ENCODE measurements at places on chromosomes 5 and 9. TPM values are rescaled to one million over a fixed set of nuclear protein-coding genes. Genes with fewer than 3 reads are reported as not detected.

GRCh38 chr5:2385818-2386217 is 365.7 kb downstream of the IRX2 start:
- no peaks in the 10 kb centered on the region for H3K36me3 ChIP-seq
- no peak overlapping the region for H3K4me3 ChIP-seq
- DNase-seq, result no peak

DNA sequence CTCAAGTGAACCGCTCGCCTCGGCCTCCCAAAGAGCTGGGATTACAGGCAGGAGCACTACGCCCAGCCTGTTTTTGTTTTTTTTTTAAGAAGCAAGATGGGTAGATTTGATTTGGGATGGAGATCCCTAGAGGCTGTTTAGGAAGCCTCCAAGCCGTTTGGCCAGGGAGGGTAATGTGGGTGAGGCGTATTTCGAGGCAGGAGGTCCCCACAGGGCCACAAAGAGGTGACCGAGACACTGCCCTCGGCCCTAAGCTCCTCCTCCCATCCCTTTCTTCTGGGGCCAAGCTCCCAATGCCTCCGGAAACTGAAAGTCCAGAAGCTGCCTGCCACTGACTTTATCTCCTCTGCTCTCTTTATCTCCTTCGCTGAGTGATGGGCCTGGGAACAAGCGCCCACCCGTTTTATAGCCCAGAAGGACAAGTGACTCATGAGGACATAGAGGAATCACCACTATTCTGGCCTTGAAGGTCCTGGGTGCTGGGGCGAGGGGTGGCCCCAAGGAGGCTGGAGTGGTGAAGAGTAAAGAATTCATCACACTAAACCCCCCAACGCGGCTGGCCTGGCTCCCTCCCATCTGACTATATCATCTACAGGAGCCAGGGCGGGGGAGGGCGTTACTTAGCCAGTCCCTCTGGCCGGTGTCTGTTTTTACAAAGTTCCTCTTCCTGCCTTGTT is 2.0 kb upstream of the RALGDS start:
- no peaks in the 10 kb centered on the region for H3K36me3 ChIP-seq
- H3K4me1 ChIP-seq, result peaks cover 26% of the 10 kb centered on the region
- no peak overlapping the region for H3K4me3 ChIP-seq
- H3K27ac ChIP-seq, result peak overlapping the region; percentile 1
- no peak for DNase-seq

Gene NRG2
- total RNA-seq, result 0.51 TPM

GRCh38 chr5:36739751-36740221 is 133.4 kb downstream of the SLC1A3 start:
- no peaks in the 10 kb centered on the region for H3K36me3 ChIP-seq
- H3K4me3 ChIP-seq, result no peak overlapping the region

Gene INSL4
- not detected for total RNA-seq

Gene PCDHA6
- 3.6 TPM for total RNA-seq

Gene IL33
- 1.3 TPM for total RNA-seq

DNA sequence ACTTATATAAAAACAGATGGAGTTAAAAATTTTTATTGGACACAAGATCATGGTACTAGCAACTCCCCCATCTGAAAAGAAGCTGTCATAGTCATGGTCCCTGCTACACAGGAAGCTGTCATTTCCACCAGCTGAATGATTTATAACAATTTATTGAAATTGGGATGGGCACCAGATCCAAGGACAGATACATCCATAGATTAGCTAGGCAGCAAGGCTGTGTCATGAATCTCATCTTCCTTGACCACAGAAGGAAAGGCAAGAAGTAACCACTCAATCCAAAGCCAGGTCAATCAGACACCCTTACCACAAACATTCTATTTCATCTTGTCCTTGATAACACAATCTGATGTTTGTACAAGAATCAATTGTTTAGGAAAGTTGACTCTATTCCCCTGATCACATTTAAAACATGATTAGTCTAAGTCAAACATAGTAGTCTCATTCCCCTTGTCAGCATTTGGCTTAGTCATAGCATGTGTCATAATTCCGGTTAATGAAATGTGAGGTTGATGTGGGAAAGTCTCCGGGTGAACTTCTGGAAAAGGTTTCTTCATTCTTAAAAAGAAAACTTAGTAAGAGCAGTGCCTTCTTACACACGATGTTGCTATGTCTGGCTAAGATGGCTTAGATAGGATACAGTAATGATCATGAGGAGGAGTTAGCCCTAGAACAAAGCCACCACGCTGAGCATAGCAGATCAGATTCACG is 462.6 kb upstream of the PAPPA start:
- H3K4me1 ChIP-seq, result peaks cover 6% of the 10 kb centered on the region
- no peaks in the 10 kb centered on the region for H3K27me3 ChIP-seq
- no peaks in the 10 kb centered on the region for H3K36me3 ChIP-seq

Gene CCL19
- total RNA-seq, result not detected

Gene CCDC171
- 4.6 TPM for total RNA-seq

- peak; percentile 9 for DNase-seq
- H3K27me3 ChIP-seq, result no peaks in the 10 kb centered on the region
- H3K27ac ChIP-seq, result no peak overlapping the region
These were observed 97.4 kb downstream of the CDH9 start for GRCh38 chr5:26940994-26941393.

DNA sequence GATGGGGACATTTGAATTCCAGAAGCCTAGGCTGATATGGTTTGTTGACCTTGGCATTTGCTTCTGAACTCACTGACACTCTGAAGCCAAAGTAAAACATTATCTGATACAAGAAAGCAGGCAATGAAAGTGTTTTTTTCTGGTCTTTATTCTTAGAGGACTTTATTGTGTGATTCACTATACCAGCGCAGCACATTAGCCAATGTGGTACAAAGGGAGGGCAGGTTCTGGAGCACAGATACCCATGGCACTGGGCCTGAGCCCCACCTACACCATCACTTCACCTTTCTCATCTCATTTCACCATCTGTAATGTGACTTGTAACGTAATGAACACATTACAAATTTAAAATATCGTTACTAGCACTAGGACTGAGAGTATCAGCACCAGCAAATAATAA is 89.7 kb upstream of the ZNF366 start:
- H3K36me3 ChIP-seq, result no peaks in the 10 kb centered on the region
- no peak for DNase-seq
- H3K27me3 ChIP-seq, result no peaks in the 10 kb centered on the region
- peak overlapping the region; percentile 78 for H3K27ac ChIP-seq

DNA sequence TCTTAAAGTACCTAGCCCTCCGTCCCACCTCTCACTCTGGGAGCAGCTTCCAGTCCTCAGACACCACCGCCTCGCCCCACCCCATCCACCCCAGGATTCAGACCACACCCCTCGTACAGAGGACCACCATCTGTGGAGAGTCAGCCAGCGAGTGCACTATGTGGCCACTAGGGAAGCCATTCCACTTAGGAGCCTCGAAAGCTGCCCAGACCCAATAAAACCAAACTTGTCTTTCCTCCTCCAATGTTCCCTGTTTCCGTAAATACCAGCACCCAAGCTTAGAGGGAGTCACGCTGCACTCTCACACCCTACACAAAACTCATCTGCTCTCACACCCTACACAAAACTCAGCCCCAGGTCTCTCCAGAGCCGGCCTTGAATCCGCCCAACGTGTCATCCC is 1.9 kb downstream of the GCNT4 start:
- no peak for DNase-seq
- H3K36me3 ChIP-seq, result no peaks in the 10 kb centered on the region
- H3K27ac ChIP-seq, result no peak overlapping the region
- peaks cover 16% of the 10 kb centered on the region for H3K4me1 ChIP-seq
- H3K4me3 ChIP-seq, result no peak overlapping the region

GRCh38 chr5:52177193-52177592 is 610.5 kb upstream of the ITGA1 start:
- no peaks in the 10 kb centered on the region for H3K4me1 ChIP-seq
- no peak overlapping the region for H3K27ac ChIP-seq
- H3K4me3 ChIP-seq, result no peak overlapping the region
- H3K27me3 ChIP-seq, result no peaks in the 10 kb centered on the region
- no peak for DNase-seq

DNA sequence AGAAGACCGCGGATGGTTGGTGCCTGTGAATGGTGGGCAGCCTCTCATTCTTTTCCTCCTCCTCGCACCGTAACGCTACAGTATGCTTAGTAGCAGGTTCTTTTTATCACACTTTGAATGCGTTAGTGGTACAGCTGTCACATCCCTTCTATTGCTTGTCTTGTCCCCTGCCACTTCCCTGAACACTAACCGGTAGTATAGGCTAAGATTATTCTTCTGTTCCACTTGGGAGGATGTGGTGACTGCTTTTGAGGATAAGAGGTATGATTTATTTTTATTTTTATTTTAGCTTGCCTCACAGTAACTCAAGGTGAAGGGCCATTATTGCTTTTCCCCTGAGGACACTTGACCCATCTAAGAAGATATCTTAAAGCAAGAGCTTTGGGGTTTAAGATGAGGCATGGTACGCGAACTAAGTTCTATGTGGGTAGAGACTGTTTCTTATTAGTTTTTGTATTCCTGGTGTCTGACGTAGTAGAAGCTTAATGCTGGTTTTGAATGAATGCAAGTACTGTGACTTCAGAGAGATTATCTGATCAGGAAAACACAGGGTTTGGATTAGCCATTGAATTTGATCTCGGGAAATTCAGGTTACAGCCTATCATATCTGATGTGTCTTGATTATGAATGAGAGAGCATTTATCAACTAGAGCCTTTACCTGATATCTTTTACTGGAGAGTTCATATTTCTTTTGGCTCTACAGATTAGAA is 951 bp downstream of the UNC13B start:
- no peaks in the 10 kb centered on the region for H3K27me3 ChIP-seq
- H3K27ac ChIP-seq, result peak overlapping the region; percentile 83
- peak; percentile 5 for DNase-seq
- H3K4me1 ChIP-seq, result no peaks in the 10 kb centered on the region
- no peaks in the 10 kb centered on the region for H3K36me3 ChIP-seq
- H3K4me3 ChIP-seq, result peak overlapping the region; percentile 92

GRCh38 chr5:152593388-152593787 is 188.3 kb upstream of the NMUR2 start:
- no peak overlapping the region for H3K27ac ChIP-seq
- no peaks in the 10 kb centered on the region for H3K27me3 ChIP-seq
- no peaks in the 10 kb centered on the region for H3K36me3 ChIP-seq
- no peak for DNase-seq

DNA sequence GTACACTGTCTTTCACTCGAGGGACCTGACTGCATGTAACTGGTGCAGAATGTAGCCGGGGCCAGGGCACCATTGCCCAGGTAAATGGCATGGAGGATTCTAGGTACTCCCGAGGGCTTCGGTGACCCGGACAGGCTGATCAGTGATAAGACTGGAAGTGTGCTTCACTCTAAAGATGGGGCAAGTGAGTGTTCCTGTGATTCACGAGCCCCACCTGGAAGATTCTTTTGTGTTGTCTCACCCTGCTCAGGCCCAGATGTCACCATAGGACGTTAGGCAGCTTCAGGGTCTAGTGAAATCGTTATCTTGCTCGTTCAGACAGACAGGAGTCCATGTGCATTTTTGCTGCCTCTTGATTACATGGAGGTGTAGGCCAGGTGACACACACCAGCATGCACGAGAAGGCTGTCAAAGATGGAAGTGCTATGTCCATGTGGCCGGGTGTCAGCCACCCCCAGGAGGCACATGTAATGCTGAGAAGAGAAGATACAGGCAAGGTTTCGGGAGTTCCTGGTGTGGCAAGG is 73.9 kb downstream of the WNK2 start:
- no peaks in the 10 kb centered on the region for H3K4me1 ChIP-seq
- no peak overlapping the region for H3K4me3 ChIP-seq
- no peaks in the 10 kb centered on the region for H3K27me3 ChIP-seq
- no peak for DNase-seq
- H3K27ac ChIP-seq, result no peak overlapping the region

DNA sequence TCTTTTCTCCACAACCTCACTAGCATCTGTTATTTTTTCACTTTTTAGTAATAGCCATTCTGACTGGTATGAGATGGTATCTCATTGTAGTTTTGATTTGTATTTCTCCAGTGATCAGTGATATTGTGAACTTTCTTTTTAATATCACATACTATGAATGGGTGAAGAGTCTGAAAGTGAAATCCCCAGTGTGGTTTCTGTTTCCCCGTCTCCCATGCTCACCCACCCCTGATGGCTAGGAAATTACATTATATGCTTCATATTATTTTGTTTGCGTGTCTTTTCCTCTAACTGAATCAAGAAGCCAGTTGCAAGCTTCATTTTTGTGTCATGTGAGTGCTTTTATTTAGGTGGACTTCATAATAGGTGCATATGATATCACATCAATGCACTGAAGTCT is 171.1 kb downstream of the ARHGAP26 start:
- DNase-seq, result no peak
- no peak overlapping the region for H3K27ac ChIP-seq
- no peak overlapping the region for H3K4me3 ChIP-seq
- H3K27me3 ChIP-seq, result no peaks in the 10 kb centered on the region

DNA sequence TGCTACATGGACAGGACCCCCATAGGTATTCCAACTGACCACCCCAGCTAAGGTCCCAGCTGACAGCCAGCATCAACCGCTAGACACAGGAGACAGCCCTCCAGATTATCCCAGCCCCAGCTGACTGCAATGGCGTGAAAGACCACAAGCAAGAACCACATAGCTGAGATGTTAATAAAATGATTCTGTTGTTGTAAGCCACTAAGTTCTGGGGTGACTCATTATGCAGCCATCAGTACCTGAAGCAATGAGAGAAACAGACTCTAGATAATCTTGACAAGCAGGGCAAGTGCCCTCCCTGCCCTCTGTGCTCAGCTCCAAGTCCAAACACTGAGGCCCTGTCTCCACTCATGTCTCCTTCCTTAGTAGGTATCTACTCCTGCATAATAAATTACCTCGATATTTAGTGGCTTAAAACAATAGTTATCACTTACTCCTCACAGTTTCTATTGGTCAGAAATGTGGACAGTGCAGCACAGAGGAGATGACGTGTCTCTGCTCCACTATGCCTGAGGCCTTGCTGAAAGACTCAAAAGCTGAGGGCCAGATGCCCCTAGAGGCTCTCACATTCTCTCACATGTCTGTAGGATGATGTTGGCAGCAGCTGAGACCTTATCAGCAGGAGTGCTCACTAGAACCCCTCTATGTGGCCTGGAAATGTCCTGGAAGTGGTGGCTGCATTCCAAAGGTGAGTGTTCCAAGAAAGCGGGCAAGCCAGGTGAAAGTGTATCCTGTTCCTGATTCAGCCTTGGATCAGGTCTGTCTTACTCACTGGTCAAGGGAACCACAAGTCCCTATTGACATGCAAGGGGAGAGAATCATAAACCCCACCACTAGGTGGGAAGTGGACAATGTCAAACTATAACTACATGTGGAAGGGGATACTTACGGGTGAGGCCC is 2.5 kb downstream of the MGAT1 start:
- peak overlapping the region; percentile 36 for H3K27ac ChIP-seq
- peak; percentile 90 for DNase-seq
- H3K36me3 ChIP-seq, result peaks cover 6% of the 10 kb centered on the region
- H3K4me3 ChIP-seq, result no peak overlapping the region
- peaks cover 39% of the 10 kb centered on the region for H3K4me1 ChIP-seq

Measured in fibroblast of lung (primary cell).